DMS79 treated with DMSO at 0.1 percent for 48 hours (cell line): ENCODE measurements at places on chromosomes 2 and 18.

- no peak for DNase-seq
Observed at GRCh38 chr2:55840460-55840859, 83.1 kb downstream of the EFEMP1 start.

GRCh38 chr2:223591596-223591995 lies 10.6 kb downstream of the SCG2 start:
- peak; percentile 60 for DNase-seq

- DNase-seq: no peak
Observed at GRCh38 chr2:228016402-228016801, 145.0 kb downstream of the DAW1 start.

DNA sequence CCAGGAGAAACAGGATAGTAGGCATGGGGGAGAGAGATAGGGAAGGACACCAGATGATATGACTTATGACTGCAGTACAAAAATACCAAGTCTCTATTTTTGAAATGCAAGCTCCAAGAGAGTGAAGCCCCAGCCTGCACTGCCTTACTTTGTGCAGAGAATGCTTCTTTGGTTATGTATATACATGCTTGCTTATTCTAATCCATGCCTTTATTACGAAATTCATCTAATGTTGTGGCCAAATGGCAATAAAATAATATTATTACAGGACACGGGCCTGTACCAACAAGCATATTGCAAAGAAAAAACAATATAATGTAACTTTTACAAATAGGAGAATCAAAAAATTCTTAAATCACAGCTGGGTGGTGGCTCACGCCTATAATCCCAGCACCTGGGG lies 110.8 kb downstream of the BCL11A start:
- no peak for DNase-seq

DNA sequence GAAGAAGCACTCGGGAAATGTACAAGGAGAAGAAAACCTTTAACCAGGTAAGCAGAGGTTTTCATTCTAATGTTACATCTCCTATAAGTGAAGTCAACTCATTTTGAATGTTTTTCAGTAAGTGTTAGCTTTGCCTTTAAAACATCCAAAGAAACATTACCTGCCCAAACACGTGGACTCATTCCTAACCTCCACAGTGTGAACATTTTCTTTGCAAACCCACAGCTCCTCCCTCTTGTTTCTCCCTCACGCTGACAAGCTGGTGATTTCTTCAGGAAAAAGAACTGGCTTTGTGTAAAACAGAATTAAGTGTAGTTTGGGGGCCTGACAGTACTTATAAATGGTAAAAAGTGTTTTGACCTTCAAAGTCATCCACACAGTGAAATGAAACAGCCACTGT lies 72.5 kb downstream of the MTCL1 start:
- DNase-seq: no peak

GRCh38 chr2:201248288-201248844 lies 12.0 kb upstream of the CASP8 start:
- DNase-seq: no peak

DNA sequence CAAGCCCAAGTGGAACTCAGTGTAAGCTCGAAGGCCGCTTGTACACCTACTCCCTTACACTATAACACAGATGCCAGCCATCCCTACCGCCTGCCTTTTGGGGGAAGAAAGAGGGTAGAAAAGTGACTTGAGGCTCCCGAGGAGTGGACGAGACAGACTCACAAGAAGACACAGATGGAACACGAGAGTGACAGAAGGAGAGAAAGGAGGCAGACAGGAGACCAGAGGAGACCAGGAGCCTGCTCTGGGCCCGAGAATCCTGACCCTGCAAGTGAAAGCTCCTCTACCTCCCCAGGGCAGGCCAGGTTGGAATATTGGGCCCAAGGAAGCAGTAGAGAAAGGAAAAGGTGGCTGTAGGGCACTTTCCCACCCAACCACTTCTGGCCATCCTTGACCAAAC lies 23.4 kb upstream of the TNS1 start:
- no peak for DNase-seq

DNA sequence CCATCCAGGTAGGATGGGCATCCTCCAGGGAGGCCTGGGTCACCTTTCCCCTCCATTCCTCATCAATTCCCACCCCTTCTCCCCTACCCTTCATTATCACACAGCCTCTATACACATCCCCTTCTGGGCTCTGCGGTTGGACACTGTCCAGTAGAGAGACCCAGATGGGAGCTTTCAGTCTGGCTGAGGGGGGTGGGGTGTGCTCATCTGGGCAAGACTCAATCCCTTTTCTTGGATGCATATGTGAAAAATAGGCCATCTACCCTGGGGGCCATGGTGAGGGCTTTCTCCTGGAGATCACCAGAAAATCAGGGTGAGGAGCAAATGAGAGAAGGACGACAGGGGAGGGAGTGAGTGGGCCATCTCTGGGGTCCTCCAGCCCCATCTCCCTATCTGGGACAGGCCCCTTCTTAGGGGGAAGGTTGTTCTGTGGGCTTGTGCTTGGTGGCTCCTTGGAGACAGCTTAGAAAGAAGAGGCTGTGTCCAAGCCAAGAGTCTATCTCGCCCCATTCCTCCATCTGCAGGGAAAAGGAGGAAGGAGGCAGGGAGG lies 160.1 kb downstream of the DYSF start:
- no peak for DNase-seq

GRCh38 chr2:88057437-88057844 lies 1.9 kb upstream of the KRCC1 start:
- DNase-seq: no peak

DNA sequence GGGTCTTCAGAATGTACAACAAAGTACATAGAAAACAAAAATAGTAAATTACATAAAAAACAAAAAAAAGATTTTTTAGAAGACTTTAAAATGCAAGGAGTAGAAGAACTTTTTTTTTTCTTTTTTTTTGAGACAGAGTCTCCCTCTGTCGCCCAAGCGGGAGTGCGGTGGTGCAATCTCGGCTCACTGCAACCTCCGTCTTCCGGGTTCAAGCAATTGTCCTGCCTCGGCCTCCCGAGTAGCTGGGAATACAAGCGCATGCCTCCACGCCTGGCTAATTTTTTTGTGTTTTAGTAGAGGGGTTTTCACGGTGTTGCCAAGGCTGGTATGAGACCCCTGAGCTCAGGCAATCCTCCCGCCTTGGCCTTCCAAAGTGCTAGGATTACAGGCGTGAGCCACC lies 104.5 kb upstream of the ZC3H15 start:
- DNase-seq: no peak

DNA sequence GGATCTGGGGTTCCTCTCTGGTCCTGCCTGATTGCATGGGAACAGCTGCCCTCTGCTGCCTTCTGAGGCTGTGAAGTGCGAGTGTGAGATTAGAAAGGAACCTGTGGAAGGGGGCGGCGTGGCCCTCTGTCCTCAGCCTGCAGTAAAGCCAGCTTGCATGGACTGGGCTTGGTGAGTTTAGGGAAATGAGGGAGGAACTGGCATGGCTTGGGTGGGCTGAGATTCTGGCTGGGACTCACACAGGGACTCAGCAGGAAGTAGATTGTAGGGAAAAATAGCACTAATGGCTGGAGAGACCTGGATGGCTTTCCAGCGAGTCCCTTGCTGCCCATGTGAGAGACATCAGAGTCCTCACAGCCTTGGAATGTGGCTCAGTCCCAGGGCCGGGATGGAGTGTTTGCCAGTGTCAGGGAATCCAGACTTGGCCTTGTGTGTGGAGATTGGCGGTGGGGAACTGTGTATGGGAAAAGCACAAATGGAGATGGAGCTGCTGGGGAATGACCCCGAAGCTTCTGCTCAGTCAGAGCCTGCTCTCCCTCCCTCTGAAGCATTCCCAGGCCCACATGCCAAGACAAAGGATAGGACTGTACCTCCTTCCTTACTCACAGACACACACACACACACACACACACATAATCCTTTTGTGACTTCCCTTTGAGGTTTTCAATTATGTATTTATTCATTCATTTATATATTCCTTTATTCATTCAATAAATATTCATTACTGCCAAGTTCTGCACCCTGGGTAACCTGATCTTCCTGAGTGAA lies 115.4 kb downstream of the ACAA2 start:
- DNase-seq: no peak

GRCh38 chr2:224915136-224915535 lies 127.1 kb downstream of the DOCK10 start:
- DNase-seq: no peak

- DNase-seq: no peak
Observed at GRCh38 chr2:178482437-178482836, 2.2 kb downstream of the PLEKHA3 start.

GRCh38 chr2:184444217-184444616 lies 154.1 kb upstream of the ZNF804A start:
- DNase-seq: no peak

DNA sequence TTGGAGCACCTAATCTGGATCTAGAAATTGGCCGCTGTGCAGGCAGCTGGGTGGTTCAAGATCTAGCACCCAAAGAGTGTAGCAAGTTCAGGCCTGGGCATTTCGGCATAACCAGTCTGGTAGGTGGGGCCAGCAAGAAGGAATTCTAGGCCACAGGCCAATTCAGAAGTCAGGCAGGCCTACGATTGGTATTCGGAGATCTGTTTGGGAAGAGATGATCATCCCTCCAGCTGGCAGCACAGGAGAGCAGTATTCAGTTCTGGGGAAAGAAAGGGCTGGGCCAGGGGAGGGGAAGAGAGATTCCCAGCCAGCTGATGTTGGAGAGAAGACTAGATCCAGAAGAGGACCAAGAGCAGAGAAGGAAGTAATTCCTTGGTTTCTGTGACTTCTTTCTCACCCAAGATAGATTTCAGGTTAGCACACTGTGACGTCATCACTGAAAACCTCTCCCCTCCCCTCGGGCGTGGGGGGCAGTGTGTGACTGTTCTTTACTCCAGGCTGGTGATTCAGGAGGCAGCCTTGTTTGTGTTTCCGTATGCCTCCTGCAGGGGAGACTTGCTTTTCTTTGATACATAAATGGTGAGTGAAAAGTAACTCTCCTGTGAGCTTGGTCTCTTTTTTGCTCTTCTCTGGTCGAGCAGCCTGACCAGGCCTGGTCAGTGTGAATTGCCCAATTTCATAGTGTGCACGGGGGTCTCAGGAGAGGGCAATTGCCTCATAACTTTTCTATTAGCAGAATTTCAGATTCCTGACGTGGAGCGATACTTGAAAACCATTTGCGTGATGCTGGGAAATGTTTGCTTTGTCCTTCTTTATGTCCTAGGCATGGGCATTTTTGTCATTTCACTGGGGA lies 61.1 kb downstream of the MEIS1 start:
- no peak for DNase-seq

DNA sequence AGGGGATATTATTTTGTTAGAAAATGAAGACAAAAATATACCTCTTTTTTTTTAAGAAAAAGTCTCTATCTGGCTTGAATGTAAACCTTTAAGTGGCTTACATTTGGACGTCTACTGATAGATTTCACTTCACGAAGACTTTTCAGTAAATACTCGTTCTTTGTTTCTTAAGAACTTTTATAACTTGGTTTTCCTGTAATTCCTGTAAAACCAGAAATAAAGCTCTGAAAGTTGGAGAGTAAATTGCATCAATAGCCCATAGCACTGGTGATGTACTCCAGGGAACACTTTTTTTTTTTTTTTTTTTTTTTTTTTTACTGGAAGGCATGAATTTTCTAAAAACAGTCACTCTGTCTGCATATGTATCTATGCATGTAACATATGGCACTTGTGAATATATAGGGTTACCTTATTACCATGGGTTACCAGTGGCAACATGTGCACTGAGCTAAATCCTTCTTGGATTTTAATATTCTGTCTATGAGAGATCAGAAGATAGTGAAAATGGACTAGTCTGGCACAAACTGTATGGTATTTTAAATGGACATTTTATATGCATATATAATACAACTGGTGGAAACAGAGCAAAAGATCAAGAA lies 309.2 kb upstream of the TCF4 start:
- no peak for DNase-seq

- DNase-seq: no peak
Observed at GRCh38 chr2:150441226-150441625, 46.2 kb downstream of the RND3 start.

- no peak for DNase-seq
Observed at GRCh38 chr18:5912566-5912965, 17.2 kb upstream of the TMEM200C start.

DNA sequence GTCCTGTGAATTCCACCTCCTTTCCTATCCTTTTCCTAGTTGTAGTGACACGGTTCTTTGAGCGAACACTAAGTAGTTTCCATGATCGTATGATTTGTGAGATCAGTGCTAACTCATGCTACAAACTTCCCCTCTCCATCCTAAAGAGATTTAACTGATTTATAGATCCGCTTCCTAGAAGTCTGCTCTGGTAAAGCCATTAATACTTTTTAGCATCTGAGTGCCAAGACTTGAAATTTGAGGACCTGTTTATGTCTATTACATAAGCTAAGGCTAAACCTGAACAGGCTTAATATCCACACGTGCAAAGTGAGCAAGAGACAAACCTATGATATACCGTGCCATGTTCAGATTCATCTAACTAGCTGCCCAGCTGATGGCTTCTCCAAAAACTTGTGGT lies 14.9 kb downstream of the PROKR1 start:
- DNase-seq: no peak

- no peak for DNase-seq
Observed at GRCh38 chr18:54958704-54959625, at the start of gene CCDC68. TSS of gene CCDC68 (minus strand) at chr18:54959461. CDS start at chr18:54942791, 16,670 bp downstream.

DNA sequence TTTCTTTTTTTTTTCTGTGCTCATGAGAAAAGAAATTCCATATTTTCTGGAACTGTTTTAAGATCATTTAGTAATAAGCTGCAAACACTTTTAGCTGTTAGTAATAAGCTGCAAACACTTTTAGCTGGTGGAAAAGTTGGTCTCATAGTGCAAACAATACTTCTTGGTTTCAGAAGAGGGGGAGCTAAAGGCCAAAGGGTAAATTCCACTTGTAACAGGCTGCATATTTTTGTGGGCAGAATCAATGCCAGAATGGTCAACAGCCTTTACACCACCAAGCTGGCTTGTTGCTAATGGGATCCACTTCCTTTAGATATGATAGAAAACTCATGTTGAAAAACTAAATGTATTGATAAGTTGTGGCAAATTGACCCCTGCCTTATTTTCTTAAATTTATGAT lies 356.8 kb downstream of the NR4A2 start:
- DNase-seq: no peak

DNA sequence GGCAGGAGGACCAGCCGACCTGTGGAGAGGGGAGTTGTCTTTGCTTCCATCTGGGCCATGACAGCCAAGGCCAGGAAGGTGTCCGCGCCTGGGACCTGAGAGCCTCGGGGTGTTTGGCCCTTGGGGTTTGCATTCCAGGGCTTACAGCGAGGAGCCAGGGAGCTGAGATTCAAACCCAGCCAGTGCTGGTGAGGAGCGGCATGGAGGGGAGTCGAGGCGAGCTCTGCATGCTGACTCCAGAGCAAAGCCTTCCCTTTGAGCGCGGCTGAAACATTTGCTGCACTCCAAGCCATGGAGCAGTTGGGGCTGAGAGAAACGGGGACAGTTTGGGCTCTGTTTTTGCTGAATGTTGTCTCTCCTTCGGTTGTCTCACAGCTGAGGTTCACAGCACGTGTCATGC lies 77.4 kb downstream of the TWIST2 start:
- no peak for DNase-seq

GRCh38 chr2:69644506-69644979 lies 1.0 kb upstream of the AAK1 start:
- no peak for DNase-seq

GRCh38 chr18:67301592-67301991 lies 214.9 kb downstream of the DSEL start:
- no peak for DNase-seq
